ENCODE measurements at places on chromosomes 2 and 18.

- DNase-seq = no peak
Measured at GRCh38 chr2:120990451-120990871, 254.8 kb downstream of the GLI2 start.

DNA sequence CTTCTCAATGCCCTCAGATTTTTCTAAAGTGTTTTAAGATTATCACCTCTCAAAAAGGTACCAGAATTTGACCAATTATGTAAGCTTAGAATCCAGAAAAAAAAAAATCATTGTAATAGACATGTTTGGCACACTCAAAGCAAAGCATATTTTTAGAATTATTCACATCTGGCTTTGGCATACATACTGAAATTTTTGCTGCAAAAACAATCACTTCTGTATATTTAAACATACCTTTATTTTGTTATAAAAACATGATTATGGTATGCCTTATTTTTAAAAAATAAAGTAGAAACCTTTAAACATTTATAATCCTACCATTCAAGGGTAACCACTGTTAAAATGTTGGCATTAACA, 143.3 kb downstream of the ESCO1 start:
- no peak for DNase-seq

GRCh38 chr2:186592137-186592875, 2.5 kb downstream of the ITGAV start:
- DNase-seq = no peak

DNA sequence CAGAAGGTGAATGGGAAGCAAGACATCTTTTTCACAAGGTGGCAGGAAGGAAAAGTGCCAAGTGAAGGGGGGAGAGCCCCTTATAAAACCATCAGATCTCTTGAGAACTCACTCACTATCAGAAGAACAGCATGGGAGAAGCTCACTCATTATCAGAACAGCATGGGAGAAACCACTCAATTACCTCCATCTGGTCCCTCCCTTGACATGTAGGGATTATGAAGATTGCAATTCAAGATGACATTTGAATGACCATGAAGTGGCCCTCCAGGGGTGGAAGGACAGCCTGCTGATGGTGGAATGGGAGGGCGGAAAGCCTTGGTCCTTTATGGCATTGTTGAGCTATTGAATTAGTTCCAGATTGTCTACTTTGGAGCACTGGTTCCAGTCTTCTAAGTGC, 413.0 kb upstream of the MEX3C start:
- no peak for DNase-seq

DNA sequence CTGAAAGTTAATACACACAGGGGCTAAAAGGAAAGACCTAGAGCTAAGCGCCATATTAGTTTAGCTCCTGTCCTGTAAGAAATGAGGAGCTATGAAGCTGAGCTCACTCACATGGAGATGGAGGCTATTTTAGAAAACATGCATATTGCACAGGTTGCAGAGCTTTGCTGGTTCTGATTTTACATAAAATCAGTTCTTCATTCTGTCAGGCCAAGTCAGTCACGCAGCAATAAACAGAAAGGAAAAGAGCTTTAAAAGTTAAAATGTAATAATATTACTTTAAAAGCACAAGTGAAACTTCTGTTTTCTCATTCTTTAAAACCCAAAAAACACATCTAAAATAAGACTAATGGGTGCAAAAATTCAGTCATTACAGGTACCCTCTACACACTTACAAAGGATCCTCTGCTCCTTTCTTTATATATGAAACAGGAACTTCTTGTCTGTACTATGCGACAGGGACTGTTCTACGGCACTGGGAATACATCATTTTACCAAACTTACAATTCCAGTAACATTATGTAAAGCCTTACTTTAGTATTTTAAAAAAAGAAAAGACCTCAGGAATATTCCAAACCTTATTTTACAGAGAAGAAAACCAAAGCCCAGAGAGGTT, 113.8 kb downstream of the THADA start:
- DNase-seq = no peak

DNA sequence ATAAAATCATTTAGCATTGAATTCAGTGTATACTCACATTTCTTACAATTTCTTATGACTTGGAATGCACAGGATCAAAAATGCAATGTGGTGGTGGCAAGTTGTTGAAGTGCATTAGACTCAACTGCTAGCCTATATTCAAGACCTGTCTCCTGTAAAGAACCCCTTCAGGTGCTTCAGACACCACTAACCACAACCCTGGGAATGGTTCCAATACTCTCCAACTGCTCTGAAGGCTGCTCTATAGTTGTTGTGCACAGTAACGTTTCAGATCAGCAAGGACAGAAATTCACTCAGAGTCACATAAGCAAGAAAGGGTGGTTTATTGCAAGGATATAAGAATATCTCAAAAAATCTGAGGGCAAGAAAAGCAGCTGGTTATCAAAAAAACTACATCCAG, 6.5 kb downstream of the GKN1 start:
- DNase-seq = no peak

GRCh38 chr18:46583711-46584110, 73.3 kb downstream of the LOXHD1 start:
- DNase-seq = no peak

DNA sequence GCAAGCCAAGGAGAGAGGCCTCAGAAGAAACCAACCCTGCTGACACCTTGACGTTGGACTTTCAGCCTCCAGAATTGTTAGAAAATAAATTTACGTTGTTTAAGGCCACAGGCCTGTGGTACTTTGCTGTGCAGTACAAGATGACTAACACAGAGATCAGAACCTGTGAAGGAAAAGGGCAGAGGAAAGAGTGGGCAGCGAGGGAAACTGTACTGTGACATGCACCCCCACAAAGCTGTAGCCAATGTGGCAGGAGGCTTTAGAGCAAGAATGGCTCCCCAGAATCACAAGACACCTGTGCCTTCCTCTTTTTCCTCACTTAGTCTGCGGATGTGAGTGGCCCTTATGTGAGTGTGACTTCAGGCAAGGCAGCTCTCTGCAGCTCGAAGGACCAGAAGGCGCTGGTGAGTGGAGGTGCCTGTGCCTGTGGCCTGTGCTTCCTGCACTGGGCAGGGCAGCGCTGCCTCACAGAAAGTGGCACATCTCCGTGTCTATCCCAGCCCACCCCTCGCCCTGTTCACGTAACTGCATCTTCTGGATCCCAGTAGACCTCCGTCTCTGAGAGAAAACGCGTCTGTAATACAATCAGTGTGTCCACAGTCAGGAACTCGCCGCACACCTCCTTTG, 89.5 kb downstream of the MRPS9 start:
- no peak for DNase-seq

GRCh38 chr2:111904726-111905474, 6.5 kb downstream of the MERTK start:
- DNase-seq = no peak

DNA sequence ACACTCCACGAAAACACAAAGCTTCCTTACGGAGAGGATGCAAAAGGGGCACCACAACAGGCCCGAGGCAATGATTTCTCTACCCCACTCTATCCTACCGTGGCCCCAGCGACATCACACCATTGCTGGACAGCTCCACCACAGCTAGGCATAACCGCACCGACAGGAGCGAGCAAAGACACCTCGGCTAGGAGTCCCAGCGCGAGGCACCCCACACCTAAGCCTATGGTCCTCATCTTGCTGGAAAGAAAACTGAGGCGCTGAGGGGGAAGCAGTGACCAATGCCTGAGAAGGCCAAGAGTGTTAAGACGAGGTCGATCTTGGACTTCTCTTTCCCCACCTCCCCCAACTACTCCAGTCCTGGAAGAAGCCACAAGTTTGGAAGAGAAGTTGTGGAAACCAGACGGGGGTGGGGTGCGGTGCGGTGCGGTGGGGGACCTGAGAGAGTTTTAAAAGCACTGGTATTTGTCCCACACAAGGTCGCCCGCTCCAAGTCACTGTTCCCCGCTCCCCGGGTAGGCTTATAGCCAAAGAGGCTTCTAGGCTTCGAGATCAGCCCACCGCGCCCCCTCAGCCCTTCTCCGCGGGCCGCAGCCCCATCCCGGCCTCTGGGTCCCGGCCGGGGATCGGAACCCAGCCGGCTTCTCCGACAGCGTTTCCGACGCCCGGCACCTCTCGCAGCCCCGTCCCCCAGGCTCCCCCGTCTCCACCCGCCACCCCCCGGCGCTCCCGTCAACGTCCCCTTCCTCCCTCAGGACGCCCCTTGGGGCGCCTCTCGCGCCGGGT, 766 bp downstream of the PDE6D start:
- DNase-seq = peak; percentile 6

DNA sequence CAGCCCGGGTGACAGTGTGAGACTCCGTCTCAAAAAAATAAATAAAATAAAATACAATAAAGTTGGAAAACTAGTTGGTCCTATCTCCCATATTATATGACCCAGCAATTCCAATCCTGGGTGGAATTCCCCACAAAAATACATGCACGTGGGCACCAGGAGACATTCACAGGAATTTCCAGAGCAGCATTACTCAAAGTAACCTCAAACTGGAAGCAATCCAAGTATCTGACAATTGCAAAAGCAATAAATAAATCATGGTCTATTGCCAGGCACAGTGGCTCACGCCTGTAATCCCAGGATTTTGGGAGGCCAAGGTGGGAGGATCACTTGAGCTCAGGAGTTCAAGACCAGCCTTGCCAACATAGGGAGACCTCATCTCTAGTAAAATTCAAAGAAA, 101.2 kb upstream of the MAP4K4 start:
- no peak for DNase-seq

GRCh38 chr2:43540021-43540779, 55.6 kb downstream of the THADA start:
- DNase-seq = no peak

- DNase-seq = no peak
Measured at GRCh38 chr2:240412211-240412861, 23.1 kb upstream of the GPC1 start.

DNA sequence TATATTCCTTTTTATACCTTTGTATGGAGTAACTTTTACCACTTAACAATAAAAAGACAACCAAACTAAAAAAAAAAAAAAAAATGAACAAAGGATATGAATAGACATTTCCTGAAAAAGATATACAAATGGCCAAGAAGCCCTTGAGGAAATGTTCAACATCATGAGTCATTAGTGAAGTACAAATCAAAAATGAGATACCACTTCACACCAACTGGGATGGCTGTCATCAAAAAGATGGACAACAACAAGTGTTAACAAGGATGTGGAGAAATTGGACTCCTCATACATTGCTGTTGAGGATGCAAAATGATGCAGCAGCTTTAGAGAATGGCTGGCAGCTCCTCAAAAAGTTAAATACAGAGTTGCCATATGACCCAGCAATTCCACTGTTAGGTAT, 22.6 kb upstream of the SCYGR2 start:
- no peak for DNase-seq

- no peak for DNase-seq
Measured at GRCh38 chr18:12852566-12853315, 31.3 kb downstream of the PTPN2 start.

DNA sequence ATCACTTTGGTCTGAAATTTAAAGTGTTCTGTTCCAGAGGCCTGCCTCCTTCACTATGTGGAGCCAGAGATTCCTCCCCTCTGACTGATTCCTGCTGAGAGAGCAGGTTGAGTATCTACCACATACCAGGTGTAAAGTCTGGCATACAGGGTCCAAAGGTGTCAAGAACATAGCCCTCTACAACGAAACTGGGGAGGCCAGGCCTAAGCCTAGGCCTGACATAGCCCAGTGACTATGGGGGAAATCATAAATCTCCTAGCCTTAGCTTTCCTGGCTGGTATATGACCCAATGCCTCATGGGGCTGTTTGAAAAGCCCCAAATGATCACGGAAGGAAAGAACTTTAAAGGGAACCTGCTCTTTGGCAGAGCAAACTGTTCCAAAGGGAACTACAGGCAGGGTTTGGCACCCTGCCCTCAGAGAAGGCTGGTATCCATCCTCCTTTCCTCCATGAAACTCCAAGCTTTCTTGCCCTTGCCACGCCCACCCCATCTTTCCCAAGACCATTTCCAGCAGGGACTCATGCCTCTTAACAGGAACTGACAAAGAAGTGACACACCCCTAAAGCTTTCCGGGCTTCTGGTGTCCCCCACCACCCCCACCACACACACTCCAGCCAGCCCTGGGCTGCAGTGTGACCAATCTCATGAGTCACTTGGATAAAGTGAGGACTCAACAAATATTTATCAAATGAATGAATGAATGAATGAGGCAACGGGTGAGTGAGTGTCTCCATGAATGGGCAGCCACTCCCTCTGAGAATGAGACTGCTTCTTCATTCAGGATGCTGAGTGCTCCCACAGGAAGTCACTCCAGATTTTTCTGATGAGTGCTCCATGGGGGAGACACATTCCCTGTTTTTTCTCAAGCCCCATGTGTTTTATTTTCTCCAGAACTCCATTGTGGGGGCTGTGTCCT, 114.5 kb upstream of the STPG4 start:
- no peak for DNase-seq

- no peak for DNase-seq
Measured at GRCh38 chr2:216205486-216205885, 96.3 kb downstream of the XRCC5 start.

Data from activated gamma-delta T cell treated with Interleukin-2 at 50 U/mL for 16 hours (primary cell).